Stimulated activated CD8-positive, alpha-beta memory T cell treated with anti-CD3 and anti-CD28 coated beads, Interleukin-2, amount 100 ng/mL, for 48 hours (primary cell): ENCODE measurements at places on chromosomes 12 and 14.

GRCh38 chr14:21248739-21249411 lies 20.4 kb downstream of the HNRNPC start:
- DNase-seq, result no peak

- DNase-seq, result no peak
These were observed 288.5 kb upstream of the RTL1 start for GRCh38 chr14:101191721-101192660.

- no peak for DNase-seq
These were observed 205.9 kb downstream of the PHLDA1 start for GRCh38 chr12:75825686-75826085.

- DNase-seq, result no peak
These were observed 57.5 kb downstream of the RASSF3 start for GRCh38 chr12:64667793-64668192.

GRCh38 chr12:12791756-12792369 lies 6.4 kb downstream of the APOLD1 start:
- no peak for DNase-seq

GRCh38 chr14:65261425-65261920 lies 151.1 kb upstream of the FUT8 start:
- no peak for DNase-seq

DNA sequence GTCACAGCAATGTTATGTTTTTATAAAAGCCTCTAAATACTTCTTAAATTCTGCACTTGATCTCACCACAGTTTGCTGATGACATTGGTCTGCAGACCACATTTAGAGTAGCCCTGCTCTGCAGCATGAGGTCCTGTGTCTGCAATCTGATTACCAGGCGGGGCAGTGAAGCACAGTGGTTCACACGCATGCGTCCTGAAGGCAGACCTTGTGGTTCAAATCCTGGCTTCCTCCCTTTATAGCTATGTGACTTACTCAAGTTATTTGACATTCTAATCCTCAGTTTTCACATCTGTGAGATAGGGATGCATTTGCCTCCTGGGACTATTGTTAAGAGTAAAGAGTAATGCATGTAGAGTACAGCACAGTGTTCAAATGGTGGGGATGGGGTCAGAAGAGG lies 50.3 kb downstream of the BMAL2 start:
- DNase-seq, result no peak

DNA sequence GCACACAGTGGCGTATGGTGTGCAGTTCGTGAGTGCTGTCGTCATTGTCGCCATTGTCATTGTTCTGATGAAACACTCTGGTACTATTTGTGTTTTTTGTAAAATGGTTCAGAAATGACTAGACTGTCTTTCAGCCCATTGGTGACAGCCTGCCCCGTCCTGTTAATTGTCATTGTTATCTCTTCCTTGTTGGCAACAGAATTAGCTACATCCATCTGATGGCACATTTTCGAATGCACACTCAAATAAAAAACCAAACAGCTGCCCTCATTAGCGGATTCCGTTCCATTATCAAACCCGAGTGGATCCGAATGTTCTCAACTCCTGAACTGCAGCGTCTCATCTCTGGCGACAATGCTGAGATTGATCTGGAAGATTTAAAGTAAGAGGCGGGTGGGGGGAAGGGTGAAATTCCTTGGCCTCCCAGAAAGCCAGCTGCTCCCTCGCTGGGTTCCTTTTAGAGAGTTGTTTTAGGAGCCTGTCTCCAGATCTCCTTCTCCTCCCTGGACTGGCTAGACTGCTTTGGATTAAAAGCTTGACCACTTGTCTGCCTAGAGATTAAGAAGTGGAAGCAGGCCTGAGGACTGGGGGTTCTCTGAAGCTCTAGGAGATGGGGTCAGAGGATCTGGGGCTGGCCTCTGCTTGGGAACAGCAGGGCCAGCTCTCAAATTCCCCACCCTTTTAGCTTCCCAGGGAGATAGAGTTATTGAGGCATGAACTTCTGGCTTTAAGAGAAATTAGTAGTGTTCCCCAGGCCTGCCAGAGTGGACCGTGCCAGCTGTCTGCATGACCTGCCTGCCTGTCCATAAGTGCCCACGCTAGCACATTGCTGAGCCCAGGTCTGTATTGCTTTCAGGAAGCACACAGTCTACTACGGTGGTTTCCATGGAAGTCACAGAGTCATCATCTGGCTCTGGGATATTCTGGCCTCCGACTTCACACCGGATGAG lies 43.3 kb downstream of the MMAB start:
- no peak for DNase-seq

GRCh38 chr12:71727958-71728357 lies 26.7 kb upstream of the RAB21 start:
- DNase-seq, result no peak

DNA sequence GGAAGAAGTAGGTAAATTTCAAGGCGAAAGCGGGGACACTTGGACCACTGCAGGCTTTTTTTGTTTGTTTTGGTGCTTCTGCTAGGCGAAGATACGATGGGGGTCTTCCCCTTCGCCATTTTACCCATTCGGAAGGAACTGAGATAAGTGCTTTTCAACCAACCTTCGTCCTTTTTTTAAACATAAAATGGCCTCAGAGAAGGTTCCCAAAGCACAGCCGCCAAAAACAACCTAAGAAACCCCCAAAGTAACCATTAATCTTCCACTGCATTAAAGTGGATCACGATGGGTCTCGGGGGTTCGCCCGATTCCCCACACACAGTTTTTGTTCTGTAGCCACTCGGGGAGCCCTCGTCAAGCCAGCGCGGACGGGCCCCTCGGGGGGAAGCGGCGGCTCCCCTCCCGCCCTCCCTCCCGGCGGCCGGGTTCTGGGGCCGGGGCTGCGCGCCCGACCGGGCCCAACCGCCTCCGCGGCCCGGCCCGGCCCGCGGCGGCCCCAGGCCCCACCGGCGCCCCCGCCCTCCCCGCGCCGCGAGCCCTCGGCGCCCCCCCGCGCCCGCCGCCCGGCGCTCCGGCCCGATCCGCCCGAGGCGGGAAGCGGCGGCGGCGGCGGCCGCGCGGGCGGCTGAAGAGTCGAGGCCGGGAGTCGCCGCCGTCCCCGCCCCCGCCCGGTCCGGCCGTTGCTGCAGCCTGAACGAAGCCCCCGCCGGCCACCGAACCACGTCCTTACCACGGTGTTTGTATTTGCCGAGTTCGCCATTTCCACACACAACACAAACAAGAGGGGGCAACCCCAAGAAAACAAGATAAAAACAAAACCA lies 790 bp downstream of the GTF2A1 start:
- no peak for DNase-seq

DNA sequence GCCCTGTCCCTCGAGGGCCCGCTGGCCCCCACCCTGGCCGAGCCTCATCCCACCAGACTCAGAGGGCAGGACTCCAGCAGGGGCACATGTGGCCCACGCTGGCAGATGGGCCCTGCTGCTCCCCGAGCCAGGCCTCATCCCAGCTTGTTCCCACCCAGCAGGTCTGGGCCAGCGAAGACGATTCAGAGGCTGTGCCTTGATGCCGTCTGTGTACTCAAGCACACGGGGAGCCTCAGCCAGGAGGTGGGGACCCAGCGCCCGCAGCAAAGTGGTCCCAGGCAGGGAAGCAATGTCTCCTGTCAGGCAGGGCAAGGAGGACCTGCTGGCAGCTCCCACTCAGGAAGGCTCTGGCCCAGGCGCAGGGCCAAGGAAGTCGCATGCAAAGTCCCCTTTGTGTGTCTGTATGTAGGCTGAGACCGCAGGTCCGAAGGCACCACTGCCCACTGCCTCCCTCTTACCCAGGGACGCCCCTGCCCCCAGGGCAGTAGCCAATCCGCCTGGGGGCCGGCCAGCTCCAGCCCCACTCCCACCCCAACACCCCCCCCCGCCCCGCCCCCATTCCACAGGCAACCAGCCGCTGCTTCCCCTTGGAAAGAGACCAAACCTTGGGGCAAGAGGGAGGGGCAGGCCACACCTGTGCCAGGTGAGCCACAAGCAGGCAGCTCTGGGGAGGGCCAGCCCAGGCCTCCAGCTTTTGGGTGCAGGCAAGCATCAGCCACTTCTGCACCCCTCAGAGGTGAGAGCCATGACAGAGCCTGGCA lies 9.4 kb downstream of the DEGS2 start:
- DNase-seq, result no peak

GRCh38 chr12:10358131-10358530 lies 31.7 kb downstream of the KLRK1 start:
- no peak for DNase-seq

DNA sequence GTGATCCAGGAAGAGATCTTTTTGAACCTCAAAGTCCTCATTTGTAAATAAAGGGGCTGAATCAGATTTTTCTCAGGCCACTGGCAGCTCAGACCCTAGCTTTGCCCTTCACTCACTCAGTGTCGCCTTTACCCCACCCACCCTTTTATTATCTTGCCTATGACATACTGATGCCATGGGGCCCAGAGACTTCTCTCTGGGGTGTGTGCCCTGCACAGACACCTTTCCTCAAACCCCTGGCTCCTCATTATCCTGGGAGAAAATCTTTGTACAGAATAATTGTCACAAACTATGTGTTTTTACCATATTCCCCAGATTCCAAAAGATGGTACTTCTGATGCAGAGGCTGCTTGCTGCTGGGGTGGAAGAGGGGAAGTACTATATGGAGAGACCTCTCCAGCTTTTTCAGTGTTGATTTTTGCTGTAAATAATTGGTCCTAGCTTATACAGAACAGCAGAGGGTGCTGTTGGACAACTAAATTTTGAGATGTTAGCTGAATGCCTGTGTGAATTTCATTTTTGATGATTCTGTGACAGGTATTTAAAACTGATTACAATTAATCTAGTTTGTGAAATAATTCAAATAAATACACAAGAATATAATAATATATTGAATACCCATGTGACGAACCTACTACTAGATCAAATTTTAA lies 53.9 kb upstream of the DCD start:
- DNase-seq, result no peak

DNA sequence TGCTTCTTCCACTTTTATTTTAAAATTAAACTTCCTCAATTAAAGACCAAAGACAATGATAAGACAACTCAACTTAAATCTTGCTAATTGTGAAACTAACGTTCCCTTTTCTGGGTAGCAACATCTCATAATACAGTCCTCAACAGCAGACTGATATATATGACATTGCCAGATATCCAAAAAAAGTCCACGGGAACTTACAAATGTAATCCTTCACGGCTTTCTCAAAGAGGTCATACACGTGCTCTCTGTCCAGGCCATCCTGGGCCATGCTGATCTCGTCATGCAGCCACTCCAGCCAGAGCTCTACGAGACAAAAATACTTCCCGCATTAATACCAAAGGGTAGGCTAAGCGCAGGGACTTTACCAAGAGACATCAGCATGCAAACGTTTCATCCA lies 13.3 kb downstream of the SART3 start:
- DNase-seq, result no peak

- no peak for DNase-seq
These were observed 9.1 kb downstream of the EID3 start for GRCh38 chr12:104312654-104313053.

DNA sequence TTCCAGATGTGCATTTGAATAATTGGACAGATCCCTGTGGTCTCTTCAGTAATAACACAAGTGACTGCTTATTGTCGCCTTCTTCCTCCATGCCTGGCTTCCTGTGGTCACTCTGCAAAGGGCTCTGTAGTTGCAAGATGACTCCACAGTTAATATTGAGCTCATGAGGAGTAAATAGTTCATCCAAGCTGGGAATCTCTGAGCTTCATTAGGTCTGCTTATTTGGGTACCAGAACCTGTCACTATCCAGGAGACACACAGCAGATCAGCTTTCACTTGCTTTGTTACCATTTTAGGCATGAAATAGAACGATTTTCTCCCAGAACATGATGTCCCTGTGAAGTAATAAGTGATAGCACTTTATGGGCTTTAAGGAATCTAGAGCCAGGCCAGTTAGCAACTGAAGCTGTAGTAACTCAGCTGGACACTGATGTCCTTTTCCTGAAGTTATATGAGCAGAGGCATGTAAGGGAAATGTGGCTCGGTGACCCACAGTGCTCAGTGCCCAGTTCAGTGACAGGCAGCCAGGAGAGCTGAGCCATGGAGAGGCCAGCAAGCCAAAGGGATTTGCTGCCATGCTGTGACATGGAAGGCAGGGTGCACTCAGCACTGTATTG lies 50.1 kb downstream of the CRADD start:
- DNase-seq, result no peak

GRCh38 chr12:51823875-51824565 lies 24.5 kb downstream of the FIGNL2 start:
- DNase-seq, result no peak

- no peak for DNase-seq
These were observed 25.7 kb downstream of the WDR89 start for GRCh38 chr14:63616015-63616414.

- DNase-seq, result no peak
These were observed 35.1 kb downstream of the WASHC3 start for GRCh38 chr12:102026728-102027127.

- DNase-seq, result peak; percentile 13
These were observed 37.8 kb upstream of the PPP1CC start for GRCh38 chr12:110780448-110780847.

- no peak for DNase-seq
These were observed 4.3 kb downstream of the BCAT1 start for GRCh38 chr12:24944601-24944975.

- no peak for DNase-seq
These were observed 10.7 kb upstream of the NXPH4 start for GRCh38 chr12:57205931-57206330.

- no peak for DNase-seq
These were observed 39.8 kb downstream of the BAZ2A start for GRCh38 chr12:56590237-56590830.

DNA sequence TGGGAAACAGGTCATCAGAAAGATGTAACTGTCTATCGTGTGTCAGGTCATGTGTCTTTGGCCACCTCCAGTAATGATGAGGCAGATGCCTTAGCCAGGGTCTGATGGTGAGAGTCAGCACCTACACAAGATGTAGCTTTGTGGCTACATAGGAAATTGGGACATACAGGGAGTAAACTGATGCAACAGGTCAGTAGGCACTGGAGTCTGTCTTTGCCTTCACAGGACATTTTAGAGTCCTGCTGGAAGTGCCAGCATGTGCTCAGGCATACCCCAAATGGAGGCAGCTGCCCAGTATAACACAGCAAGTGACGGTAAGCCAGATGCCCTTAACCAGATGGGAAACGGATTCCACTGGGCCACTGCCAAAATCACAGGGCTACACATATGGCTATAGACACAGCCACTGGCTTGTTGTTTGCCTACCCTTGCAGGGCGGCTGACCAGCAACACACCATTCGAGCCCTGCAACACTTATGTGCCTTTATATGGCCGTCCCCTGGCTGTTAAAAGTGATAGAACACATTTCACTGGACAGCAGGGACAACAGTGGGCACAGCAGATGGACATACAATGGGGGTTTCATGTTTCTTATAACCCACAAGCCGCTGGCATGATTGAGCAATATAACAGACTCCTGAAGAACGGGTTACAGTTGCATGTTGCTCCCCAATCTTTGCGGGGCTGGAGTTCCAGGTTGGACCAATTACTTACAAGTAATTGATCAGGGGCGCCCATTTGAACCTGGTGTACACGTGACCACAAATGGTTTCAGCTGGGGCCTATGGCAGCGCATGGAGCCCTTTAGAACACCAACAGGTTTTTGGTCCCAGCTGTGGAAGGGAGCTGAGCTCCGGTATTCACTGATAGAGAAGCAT lies 12.9 kb upstream of the RNASE12 start:
- DNase-seq, result no peak

GRCh38 chr12:51323317-51323960 lies 535 bp downstream of the BIN2 start:
- no peak for DNase-seq
